ENCODE measurements at places on chromosomes 7 and 10.

DNA sequence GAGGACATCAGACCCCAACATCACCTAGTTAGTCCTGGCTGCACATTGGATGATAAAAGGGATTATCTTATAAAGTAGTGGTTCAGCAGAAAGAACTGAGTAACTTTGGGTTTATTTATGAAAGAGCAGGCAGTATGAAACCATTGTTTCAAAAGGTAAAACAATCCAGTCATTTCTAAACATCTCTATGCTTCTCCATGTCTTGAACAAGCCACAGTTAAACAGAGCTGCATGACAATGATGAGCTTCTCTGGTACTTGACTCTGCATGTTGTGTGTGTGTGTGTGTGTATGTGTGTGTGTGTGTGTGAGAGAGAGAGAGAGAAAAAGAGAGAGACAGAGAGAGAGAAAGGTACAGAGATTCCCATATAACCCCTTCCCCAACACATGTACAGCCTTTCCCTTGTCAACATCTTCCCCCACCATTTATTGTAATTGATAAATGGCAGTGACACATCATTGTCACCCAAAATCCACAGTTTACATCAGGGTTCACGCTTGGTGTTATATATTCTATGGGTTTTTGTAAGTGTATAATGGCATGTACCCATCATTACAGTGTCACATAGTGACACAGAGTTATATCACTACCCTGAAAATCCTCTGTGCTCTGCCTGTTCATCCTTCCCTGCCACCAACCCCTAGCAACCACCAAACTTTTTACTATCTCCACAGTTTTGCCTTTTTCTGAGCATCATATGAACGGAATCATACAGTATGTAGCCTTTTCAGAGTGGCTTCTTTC is 32.8 kb upstream of the SLC18A3 start:
- no peak for DNase-seq

GRCh38 chr7:10930551-10930950 is 43.1 kb upstream of the PHF14 start:
- DNase-seq = no peak

DNA sequence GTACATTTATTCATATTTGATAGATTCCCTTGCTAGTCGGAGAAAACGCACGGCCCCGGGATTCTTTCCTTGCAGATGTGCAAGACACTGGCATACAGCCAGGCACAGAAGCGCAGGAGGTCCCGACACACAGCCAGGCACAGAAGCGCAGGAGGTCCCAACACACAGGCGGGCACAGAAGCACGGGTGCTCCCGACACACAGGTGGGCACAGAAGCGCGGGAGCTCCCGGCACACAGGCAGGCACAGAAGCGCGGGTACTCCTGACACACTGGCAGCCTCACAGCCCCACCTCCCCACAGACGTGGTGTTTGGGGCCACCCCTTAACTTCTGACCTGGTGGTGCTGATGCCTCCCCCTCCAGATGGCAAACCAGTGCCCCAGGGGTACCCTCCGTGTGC is 237.3 kb downstream of the ZMYND11 start:
- DNase-seq = no peak

- DNase-seq = no peak
Observed at GRCh38 chr7:11748884-11749283, 83.1 kb downstream of the THSD7A start.

DNA sequence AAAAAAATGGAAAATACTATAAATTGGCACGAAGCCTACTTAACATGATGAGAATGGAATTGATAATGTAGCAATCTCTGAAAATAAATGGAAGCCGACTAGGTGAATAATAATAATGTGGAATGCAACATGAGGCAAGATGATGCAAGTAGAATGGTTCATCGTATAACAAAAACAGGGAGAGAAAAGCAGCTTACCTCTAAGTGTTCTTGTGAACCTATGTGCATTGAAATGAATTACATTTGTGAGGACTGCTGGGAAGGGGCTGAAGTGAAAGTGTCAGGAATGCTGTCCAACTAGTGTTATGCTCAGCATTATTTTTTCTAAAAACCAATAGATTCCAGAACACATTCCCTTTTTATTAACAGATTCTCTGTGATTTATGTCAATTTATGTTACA is 440.6 kb upstream of the LRRN3 start:
- no peak for DNase-seq

DNA sequence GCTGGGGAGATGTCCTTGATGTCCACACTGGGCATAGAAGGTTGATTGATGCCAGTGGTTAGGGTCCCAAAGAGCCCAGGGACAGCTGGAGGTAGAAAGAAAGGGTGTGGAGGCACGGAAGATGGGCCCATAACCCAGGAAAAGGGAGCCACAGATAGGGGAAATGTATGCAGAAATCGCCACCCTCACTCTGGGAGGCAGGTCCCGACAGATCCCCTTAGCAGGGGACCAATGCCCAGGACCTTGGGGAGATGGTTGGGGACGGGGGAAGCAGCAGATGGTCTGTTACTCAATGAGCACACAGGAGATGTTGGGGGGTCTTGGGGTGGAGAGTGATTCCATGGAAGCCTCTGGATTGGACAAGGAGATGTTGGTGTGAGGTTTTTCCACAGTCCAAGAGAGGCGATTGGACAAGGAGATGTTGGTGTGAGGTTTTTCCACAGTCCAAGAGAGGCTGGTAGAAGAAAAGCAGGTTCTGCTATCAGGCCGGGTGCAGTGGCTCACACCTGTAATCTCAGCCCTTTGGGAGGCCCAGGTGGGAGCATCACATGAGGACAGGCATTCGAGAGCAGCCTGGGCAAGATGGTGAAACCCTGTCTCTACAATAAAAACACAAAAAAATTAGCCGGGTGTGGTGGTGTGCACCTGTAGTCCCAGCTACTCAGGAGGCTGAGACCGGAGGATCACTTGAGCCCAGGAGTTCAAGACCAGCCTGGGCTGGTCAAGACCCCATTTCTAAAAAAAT is 7.0 kb upstream of the PPP1R35 start:
- no peak for DNase-seq

DNA sequence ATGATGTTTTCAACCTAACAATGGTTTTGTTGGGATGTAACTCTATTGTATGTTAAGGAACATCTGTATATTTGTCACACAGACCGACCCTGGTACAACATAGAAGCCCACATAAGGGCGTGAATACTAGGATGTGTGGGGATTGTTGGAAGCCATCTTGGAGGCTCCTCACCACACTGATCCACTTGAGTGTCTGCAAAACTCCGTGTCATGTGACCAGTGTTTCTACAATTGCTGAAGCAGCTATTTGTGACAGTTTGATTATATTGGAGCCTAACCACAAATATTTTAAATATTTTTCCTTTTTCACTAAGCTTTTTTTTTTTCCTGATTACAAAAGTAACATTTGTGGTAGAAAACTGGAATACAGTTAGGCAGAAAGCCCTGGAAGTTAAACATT is 27.9 kb downstream of the RALA start:
- DNase-seq = no peak

DNA sequence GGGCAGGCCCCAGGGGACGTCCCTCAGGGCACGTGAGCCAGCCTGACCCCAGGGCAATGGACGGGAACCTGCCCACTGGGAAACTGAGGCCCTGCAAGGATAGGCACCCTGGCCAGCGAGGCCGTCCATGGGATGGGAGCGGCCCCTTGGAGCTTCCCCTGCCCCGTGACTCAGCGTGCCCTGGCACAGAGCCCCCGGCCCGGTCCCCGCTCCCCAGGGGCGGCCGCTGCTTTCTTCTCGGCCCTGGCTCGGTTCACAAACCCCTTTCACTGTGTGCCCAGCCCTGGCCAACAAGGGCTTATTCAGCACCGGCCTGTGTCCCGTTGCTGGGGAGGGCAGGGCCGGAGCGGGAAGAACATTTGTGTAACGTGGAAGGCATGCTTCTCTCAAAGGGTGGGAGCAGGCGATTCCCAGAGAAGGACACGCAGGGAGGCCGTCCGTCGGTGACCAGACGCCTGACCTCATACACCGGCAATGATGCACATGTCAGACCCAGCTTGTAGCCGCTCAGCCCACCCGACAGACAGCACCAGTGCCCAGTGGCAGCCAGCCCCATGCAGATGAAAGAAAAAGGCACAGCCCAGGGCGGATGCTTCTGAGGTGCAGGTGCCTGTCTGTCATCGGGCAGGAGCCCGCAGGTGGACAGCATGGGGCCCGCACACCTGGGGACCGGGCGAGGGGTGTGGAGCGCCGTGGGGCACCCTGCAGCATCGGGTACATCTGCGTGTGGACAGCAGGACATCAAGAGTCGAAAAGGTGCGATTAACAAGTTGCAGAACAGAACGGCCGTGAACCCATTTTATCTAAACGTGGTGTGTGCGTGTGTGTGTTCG is 94.5 kb downstream of the PDGFA start:
- DNase-seq = no peak

DNA sequence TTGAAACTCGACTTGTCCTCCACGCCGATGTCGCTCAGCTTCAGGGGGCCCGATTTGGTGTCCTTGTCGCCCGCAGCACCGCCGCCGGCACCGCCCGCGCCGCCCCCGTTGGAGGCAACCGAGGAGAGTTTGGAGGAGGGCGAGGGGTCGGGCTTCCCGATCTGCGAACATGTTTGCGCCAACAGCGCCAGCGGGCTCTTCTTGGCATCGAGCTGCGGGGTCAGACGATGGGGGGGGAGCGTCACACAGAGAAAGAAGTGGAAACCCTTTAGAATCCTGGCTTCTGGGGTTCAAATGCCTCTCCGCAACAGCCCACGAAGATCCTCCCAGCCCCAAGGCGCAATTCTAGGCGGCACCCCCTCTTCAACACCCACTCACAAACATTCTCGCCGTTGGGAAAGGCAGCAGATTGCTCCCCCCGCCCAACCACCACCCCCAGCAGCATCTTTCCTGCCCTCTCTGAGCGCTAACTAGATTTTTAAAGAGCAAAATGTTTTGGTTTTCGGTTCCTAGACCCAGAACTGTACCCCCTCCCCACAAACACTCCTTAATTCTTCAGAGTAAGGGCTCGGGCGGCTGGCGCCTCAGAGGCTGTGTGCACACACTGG is 1.3 kb downstream of the ZNF503 start:
- no peak for DNase-seq

DNA sequence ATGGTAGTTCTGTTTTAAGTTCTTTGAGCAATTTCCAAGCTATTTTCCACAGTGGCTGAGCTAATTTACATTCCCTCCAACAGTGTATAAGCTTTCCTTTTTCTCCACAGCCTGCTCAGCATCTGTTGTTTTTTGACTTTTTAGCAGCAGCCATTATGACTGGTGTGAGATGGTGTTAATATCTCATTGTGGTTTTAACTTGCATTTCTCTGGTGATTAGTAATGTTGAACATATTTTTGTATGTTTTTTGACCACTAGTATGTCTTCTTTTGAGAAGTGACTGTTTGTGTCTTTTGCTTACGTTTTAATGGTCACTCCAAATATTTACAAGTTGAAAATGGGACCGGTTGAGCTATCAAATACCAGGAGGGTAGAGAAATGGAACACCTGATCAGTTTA is 20.4 kb downstream of the GNG11 start:
- DNase-seq = no peak

- DNase-seq = no peak
Observed at GRCh38 chr7:149599636-149600206, 102.1 kb upstream of the ZNF746 start.

DNA sequence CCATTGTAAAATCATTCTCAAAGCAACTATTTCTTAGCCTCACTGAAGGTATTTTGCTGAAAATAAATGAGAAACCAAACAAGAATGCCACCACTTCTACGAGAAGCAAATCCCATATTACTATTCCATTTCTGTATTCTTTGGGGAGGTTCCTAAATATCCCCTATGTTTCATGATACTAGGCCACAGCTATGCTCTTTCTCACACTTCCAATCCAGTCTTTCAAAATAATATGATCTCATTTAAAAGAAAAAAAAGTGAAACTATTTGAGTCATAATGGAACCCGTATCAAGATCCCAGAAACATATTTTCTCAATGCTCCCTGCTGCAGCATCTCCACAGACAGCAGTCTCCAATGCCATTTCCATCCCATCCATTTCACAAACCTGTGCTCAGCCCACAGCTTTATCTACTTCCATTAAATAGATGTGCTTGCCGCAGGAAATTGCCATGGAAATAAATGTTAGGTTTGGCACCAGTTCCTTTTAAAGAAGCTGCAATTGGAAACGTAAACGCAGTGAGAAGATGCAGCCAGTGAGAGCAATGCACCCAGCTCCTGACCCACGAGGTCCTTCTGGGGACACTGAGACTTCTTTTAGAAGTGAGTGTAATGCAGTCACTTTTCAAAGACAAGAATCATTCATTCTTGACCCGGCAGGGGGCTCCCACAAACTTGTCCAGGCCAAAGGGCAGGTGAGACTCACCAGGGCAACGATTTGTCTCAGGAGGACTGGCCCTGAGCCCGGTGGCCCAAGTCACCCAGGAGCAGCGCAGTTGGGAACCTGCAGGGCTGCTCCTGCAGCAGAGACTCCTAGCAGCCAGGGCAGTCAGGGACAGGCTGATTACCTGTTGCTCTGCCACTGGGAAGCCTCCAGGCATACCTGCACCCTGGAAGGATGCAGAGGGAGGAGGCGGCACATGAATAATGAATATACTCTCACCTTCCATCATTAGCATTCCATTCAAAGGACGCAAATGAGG is 99.6 kb downstream of the C10orf90 start:
- no peak for DNase-seq

GRCh38 chr7:39949971-39950472 is at the start of gene CDK13:
Gene CDK13, plus strand, starts transcription at chr7:39950256. Its CDS starts 386 bp downstream, at chr7:39950642.
- no peak for DNase-seq

- DNase-seq = no peak
Observed at GRCh38 chr7:137421366-137421765, 77.8 kb upstream of the PTN start.

DNA sequence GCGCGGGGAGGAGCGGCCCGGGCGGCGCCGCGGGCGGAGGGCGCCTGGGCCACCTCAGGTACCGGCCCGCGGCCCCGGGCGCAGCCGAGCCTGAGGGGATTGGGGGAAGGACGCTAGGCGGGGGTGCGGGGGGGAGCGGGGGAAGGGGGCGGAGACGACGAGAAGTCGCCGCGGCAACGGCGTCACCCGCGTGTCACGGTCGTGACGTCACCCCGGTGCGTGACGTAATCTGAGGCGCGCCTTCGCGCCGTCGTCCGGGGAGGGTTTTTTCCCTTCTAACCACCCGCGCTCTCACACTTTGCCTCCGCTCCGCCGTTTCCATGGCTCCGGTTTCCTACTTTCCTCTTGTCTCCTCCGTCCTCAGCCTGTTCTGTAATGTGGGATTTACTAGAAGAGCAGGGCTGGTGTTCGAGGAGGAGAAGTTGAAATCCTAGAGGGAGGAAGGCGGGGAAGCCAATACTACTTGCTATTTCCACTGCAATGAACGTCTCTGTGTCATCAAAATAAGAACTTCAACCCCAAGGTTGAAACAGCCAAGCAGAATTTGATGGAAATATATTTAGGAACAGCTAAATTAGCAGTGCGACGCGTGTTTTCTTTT is at the start of gene BRAF:
TSS of gene BRAF (minus strand) at position 109 of the 601 bp plus-strand sequence. CDS start 226 bp downstream, outside the sequence.
- peak; percentile 18 for DNase-seq

Data from cortex of kidney (tissue), 1 donor.